Osteoblast (primary cell): ENCODE measurements at places on chromosomes 5 and 9. TPM values are rescaled to one million over a fixed set of nuclear protein-coding genes. Genes with fewer than 3 reads are reported as not detected.

Gene TRIM36
- under 0.01 and 0.36 TPM in 2 replicates for total RNA-seq

GRCh38 chr5:51156222-51156621, 227.0 kb upstream of the ISL1 start:
- DNase-seq, result no peak

DNA sequence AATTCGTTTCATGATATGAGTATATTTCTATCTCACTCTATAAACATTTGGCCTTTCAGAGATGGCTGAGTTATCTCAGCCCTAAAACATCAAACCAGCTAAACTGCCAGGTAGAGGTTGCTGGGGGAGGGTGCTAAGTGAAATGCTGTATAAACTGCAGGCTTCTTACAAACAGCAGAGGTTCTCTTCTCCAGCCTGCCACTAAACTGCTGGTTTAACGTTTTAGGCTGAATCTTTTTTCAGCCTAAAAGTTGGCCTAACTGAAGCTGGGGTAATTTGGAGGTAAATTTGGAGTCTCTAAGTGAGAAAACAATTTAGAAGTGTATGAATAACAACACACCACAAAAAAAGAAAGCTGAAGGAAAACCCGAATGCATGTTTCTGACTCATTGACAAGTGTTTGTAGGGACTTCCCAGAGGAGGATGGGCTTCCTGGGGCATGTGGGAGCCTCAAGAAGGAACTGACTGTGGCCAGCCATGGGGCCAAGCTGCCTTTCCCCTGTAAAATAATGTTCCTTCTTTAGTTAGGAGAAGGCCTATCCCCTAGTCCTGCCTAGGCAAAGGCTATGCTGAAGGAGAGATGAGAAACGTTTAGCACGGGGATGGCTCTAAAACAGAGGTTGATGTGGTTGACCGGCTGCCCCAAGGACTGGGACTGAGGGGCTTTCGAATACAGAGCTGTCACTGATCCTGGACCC, 44.3 kb downstream of the SLC28A3 start:
- peak; percentile 66 for DNase-seq

DNA sequence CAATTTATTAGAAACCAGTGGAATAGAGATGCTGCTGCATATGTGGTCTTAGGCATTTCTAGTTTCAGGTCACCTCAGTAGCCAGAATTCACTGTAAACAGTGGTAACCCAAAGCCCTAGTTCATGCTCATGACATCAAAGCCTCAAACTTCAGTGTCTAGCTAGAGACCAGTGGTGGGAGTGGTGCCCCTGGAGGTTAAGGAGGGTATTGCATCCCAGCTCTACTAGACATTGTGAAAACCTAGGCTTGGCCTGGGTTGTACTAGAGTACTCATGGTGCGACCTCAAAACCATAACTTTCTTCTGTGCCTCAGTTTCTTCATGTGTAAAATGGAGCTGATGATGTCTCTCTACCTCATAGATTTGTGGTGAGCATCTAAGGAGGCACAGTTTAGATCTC, 18.8 kb downstream of the COL5A1 start:
- no peak for DNase-seq

GRCh38 chr9:6567140-6567591, 78.4 kb downstream of the GLDC start:
- no peak for DNase-seq

- no peak for DNase-seq
Measured at GRCh38 chr9:124266826-124267201, 9.1 kb downstream of the NEK6 start.

GRCh38 chr5:41772056-41772455, 98.2 kb downstream of the OXCT1 start:
- DNase-seq, result no peak

- DNase-seq, result peak; percentile 84
Measured at GRCh38 chr5:43152946-43153345, 32.2 kb downstream of the ZNF131 start.

Gene LCN9
- total RNA-seq, result not detected in 2 replicates

- DNase-seq, result no peak
Measured at GRCh38 chr9:80521151-80521550, 949.4 kb downstream of the TLE4 start.

Gene GRPEL2
- 34.7 and 34.8 TPM in 2 replicates for total RNA-seq

- DNase-seq, result no peak
Measured at GRCh38 chr5:178284996-178285395, 52.4 kb upstream of the PHYKPL start.

Gene ZNF300
- total RNA-seq, result 5.9 and 6.5 TPM in 2 replicates
